Activated T-cell treated with anti-CD3 and anti-CD28 coated beads for 24 hours (primary cell): ENCODE measurements at places on chromosomes 6 and 20.
A peak's percentile ranks its signal among the peaks of the same experiment; 100 is the strongest.

DNA sequence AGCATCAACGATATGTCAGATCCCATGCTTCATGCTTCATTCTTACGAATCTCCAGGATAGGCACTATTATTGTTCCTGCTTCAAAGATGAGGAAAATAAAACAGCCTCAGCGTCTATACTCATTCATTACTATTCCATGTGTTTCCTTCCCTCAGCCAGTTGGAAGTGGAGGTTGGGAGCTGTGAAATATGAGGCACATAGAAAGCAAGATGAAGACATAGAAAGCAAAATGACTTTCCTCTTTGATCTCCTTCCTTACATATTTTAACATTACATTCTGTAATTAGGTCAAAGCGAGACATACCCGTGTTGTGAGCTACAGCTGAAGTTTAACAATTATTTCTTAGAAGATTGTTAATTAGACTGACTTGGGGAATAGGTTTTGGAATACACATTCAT lies 125.4 kb downstream of the FYN start:
- DNase-seq: no peak

DNA sequence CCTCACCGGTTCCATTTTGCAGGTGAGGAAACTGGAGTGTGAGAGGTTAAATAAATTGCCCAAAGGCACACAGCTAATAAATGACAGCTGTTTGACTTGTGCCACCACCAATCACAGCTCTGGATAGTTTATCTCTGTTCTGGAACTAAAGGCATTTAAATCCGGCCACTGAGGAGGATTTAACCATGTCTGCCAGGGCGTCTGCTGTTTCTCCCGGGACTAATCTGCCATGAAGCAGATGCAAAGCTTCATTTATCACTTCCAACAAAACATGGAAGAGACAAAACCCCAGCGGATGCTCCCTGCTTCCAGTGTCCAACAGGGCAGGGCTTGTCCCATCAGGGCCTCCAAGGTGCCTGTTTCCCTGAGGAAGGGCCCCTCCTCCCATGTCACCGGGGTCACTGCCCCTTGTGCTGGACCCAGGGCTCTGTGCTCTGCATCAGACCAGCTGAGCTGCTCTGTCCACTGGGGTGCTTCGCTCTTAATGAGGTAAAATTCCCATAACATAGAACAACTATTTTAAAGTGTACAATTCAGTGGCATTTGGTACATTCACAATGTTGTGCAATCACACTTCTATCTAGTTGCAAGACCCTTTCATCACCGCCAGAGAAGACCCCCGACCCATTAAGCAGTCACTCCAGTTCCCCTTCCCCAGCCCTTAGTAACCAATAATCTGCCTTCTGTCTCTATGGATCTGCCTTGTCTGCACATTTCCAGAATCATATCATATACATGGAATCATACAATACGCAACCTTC lies 244.3 kb downstream of the PTPRT start:
- DNase-seq: no peak

GRCh38 chr20:43936104-43936770 lies 21.6 kb downstream of the TOX2 start:
- no peak for DNase-seq

DNA sequence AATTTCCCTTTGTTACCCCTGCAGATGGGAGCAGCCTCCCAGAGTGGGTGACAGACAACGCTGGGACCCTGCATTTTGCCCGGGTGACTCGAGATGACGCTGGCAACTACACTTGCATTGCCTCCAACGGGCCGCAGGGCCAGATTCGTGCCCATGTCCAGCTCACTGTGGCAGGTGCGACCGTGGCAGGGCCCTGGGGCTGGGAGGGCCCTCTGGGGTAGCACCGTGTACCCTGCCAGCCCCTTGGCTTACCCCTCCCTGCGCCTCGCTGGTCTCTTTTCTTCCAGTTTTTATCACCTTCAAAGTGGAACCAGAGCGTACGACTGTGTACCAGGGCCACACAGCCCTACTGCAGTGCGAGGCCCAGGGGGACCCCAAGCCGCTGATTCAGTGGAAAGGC lies 29.4 kb upstream of the SRF start:
- no peak for DNase-seq

DNA sequence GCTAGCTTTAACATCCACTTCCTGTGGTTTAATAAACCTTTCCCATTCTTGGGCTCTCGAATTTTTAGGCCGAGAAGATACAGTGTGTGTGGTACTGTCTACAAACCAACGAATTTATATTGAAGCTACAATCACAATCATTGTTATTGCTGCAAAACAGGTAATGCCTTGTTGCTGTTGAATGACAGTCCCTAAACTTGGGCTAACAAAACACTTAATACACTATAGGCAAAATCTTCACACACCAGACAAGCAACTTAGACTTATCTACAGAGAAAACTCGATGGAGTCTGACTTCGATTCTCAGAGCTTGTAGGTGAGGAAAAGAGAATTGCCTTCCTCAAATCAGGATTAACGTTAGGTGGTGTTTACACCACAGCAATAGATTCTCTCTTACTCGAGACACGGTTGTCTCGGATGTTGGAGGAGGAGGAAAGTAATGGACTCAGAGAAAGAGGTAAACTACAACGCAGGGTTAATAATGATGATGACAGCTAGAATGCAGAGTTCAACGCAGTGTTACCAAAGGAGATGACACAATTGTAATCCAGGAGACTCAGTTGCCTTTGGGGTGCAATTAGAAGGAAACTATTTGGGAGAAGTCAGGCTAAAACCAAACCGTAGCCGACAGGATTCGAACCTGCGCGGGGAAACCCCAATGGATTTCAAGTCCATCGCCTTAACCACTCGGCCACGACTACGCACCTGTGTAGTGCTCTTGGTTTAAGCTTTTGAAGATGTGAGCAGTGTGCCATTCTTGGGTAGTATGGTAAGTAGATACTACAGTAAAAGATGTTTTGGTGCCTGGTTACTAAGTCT lies 32.5 kb upstream of the ZNF184 start:
- DNase-seq: peak; percentile 60
